NCI-H748 treated with DMSO at 0.1 percent for 48 hours (cell line): ENCODE measurements at places on chromosomes 3 and 15.

DNA sequence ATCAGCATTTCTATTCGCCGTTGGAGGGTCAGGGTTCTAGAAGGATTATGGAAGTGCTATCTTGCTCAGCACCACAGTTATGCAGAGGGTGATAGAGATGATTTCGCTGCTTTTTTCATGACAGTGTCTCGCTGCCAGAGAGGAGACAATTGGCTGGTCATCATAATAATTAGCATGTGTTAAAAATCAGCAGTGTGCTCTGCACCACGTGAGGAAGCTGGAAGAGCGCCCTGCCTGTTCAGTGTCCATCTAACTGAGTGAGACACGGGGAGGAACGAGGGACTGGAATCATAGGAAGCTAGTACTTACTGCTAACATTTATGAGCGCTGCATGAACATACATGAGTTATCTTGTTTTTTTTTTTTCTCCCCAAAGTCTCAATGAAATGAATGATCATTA lies 116.2 kb upstream of the PLAAT1 start:
- no peak for DNase-seq

DNA sequence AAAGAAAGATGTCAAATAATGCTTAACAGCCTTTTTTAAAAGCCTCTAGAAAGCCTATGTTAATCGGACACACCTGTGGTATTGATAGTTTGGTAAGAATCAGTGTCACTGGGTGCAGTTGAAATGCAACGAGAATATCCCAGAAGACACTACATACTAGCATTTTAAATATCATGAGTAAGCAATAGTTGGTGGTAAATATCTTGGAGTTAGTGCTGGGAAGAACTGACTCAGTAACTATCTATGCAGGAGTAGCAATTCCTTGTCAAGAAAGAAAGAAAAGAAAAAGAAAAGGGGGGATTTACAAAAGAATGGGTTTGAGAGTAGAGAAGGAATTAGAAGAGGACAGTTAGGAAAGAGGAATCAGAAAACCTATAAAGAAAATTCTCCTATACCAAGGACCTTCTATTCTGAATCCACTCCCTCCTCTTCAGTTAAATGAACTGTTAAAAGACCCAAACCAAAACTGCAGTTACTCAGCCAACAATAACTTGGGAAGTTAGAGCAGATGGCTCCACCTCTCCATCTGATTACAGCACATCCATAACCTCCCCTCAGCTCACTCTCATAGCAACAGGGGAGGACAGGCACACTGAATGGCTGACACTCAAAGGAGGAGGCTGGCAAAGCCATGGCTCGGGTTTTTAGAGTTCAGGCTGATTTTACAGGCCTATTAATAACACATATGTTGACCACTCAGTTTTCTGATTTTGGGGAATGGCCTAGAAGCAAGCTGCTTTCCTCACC lies 207.6 kb upstream of the MDFIC2 start:
- no peak for DNase-seq

DNA sequence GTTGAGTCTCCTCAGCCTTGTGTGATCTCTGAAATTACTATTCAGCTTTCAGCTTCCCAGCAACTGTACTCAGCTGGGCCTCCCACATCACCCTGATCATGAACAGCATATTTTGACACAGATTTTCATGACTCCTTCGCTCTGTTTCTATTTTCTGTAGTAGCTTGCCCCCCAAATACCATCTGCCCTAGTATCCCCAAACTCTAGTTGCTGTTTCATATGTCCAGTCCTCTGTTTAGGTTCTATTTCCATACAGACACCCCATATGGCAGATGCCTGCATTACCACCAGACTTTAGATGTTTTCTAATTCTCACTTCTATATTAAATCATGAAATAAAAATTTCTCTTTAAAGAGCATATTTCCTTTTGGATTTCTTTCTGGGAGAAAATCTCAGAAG lies 217.2 kb upstream of the ARPP21 start:
- no peak for DNase-seq

GRCh38 chr3:136856665-136857064 lies 5.3 kb upstream of the NCK1 start:
- no peak for DNase-seq

GRCh38 chr3:174651951-174652350 lies 207.2 kb upstream of the NAALADL2 start:
- no peak for DNase-seq

DNA sequence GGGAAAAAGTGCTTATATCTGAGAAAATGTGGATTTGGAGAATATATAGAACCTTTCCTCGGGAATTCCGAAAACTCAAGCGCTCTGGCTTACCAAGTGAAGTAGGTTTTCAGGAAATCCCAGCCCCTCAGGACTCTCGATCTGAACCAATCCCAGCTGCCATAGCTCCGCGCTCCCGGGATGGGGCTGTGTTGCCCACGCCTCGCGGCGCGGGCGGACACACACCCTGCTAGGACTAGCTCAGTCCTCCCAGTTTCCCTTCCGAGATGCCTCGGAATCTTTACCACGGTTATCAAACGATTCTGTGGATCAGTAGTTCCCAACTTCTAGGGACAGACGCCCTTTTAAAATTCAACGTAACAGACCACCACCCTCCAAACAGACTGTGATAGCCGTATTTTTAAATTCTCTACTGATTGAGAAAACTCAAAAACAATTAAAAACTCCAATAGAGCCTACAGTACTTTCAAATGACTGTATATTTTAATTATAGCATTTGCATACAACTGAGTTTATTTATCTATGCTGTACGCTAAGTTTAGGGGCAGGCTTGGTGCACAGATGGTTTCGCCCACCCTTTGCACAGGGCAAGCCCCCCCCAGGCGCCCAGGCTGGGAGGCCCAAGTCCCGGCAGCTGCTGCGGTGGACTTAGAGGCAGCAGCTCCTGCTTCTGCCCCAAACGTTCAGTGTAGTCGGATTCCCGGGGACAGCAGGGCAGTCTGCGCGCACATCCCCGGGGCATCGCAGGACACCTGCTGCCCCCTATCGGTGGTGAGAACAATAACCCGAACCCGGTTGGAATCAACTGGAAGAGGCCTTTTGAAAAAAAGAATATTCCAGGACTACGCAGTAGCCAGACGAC lies 52.3 kb downstream of the CCDC54 start:
- peak; percentile 72 for DNase-seq

GRCh38 chr15:53586799-53587198 lies 172.7 kb downstream of the WDR72 start:
- DNase-seq: peak; percentile 15

- peak; percentile 69 for DNase-seq
Observed at GRCh38 chr15:97866959-97867358, 93.5 kb upstream of the ARRDC4 start.

DNA sequence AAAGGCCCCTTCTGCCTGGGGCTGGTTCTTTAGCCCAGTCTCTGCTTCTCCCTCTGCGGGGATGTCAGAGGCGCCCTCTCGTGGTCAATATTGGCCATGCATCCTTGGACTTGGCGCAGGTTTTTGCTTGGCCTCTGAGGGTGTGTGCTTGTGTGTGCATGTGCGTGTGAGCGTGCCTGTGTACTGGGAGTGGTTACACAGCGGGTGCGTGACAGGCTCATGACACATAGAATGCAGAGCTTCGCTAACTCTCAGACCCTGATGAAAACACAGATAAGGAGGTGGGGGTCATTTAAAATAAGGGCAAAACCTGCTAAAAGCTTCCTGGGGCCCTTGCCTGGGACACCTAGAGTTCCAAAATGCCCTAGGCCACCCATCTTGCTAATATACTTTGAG lies 160.9 kb downstream of the SMAD6 start:
- peak; percentile 21 for DNase-seq

DNA sequence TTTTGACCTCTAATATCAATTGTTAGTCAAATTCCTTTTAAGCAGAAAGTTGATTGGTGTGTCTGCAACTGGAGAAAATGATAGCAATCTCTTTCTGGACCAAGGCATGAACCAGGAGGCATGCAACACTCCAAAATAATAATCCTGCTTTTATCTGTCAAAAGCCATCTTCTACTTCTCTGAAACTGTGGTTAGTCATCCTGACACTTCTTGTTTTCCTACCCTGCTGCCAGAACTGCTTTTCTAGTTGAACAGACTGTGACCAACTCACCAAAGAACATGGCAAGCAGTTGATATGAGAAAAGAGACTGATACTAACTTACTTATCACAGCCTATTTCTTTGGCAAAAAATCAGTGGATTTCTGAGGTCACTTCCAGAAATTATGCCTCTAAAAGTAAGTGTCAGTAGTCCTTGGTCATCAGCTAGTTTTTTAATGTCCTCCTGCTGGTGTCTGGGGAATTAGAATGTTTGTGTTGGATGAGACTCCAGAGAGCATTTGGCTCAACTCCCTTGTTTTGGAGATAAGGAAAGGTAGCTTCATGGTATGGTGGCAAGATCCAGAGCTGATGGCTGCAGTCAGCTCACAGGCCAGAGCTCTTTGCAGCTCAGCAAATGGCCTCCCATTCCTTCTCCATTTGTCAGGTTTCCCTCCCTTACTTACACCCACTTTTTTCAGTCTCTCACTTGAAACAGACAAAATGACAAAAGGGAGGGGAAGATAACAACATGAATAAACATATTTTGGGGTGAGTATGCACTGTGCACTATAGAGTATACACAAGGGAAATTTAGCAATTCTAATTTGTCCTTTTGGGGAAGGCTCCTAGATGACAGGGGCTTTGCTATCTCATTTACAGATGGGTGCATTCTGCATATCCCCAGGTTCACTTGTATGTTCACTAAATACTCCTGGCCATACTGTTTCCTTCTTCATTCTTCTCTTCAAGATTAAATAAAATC lies 7.0 kb downstream of the CRYGS start:
- DNase-seq: no peak

- no peak for DNase-seq
Observed at GRCh38 chr3:145182196-145182911, 978.6 kb downstream of the PLOD2 start.

GRCh38 chr15:26883466-26883865 lies 16.6 kb downstream of the GABRA5 start:
- no peak for DNase-seq

DNA sequence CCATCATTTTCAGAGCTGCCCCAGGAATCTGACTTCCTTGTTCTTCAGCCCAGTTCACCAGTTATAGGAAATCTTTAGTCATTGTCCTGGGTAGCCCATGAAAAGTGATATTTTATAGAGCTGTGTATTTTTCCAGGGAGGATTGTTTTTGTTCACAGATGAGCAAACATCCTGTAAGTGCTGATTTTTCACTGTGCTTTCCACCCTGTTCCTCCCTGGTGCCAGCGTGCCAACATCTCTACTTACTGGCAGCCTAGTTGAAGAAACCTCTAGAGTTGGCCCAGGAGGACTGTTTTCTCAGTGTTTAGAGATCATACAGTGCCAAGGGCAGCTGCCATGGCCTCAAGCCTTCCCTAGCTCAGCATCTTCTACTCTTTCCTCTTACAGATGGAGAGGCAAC lies 41.3 kb downstream of the ST6GAL1 start:
- DNase-seq: no peak

DNA sequence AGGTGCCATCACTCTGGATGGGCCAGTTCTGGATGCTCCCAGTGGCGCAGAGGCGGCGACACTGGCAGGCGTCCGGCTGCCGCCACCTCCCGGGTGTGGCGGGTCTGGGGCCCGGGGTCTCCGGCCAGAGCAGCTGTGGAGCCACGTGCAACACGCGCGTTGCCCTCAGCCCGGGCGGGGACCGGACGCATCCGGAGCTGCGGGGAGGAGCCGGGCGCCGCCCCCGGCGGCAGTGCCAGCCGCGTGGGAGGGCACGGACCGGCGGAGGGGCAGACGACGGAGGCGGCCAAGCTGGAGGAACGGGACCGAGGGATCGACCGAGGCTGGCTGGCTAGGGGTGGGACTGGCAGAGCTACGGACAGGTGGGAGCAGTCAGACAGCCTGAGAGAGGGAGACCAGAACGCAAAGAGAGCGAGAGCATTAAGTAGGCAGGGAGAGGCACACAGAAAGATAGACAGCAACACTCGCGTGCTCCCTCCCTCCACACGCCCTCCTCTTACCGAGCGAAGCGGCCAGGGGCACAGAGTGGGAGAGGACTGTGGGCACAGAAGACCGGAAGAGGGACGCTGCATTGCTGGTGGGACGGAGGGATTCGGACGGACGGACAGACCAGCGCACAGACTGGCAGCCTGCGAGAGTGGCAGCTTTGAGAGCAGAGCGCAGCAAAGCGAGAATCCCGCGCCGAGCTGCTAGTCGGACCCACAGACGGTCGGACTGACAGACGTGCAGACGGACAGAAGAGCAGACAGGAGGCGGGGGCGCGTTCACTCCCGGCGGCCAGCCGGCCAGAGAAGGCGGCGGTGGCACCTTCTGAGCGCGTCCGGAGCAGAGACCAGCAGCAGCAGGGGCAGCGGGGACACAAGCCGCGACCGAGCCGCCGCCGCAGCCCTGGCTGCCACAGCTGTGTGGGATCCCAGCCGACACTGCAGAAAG lies at the start of gene ARPP21:
Gene ARPP21, plus strand, starts transcription at position 272 of the 933 bp plus-strand sequence. CDS start 42,227 bp downstream, outside the sequence.
- DNase-seq: no peak

DNA sequence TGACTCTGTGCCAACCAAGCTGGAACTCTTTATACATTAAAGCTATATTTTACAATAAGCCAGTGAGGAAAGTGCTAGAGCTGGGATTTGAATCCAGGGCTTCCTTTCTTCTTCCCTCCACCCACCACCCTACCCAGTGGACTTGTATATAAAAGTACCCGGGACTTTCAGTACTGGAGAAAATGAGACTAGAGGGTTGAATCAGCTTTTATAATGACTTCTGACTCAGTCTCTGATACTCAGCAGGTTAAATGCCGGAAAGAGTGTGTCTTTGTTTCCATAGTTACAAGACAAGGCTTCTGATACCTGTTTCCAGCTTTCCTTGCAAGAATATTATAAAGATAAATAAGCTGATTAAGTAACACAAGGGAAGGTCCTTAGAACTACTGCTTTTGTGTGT lies 80.9 kb downstream of the FRMD4B start:
- no peak for DNase-seq

GRCh38 chr3:138452436-138452835 lies 18.0 kb downstream of the ESYT3 start:
- DNase-seq: no peak

DNA sequence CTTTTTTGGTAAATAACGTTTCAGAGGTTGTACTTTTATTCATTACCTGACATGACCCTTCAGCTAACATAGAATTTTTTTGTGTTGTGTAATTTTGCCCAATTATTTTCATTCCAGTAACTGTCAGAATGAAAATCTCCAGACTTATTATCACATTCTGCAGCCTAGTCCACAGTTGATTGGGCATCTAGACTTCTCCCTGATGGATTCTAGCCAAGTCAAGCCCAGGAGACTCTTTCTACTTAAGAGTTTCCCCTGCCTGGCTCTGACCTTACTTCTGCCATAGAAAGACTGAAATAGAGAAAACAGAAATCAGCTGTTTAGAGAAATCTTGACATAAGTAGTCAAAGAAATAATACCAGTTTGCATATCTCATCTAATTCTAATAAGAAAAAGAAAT lies 82.9 kb upstream of the CDAN1 start:
- no peak for DNase-seq

DNA sequence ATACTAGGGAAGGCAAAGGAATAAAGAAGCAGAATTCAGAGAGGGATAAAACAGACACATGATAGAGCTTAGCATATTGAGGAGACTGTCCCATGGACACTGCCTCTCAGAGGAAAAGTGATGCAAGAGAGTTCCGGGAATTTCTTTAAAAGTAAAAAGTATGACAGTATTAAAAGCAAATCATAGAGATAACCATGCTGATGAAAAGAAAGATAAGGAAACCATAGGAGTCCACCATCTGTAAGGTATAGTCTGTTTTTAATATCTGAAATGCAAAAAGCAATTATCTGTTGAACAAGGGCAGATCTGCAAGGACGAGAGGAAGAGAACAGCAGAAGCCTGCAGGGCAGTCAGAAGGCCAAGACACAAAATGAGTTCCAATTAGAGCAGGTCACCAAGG lies 495.9 kb upstream of the GOLIM4 start:
- no peak for DNase-seq
